ENCODE measurements at places on chromosomes 7 and 10.

GRCh38 chr7:123054357-123055133, 59.0 kb upstream of the TAS2R16 start:
- no peak for DNase-seq

DNA sequence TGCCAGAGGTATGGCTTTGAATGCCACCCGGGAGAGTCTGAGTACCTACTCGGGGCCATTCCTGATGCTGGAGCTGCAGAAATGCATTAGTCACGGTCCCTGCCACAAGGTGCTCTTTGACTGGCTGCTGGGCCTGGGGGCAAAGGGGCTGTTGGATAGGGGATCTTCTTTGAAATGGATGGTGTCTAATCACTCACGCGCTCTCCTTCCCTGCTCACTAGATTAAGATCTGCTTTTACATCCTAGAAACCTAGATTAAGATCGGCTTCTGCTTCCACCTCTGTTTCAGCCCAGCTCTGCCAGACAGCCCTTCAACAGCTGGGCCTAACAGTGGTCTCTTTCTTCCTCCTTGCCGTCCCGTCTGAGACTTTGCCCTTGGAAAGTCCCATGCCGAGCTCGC, 57.2 kb downstream of the PAX2 start:
- DNase-seq: no peak

- no peak for DNase-seq
These were observed 61.1 kb upstream of the IL6 start for GRCh38 chr7:22665923-22666322.

GRCh38 chr10:77679217-77679616, 41.6 kb upstream of the KCNMA1 start:
- DNase-seq: no peak

GRCh38 chr10:98194633-98195032, 60.2 kb downstream of the R3HCC1L start:
- DNase-seq: no peak

DNA sequence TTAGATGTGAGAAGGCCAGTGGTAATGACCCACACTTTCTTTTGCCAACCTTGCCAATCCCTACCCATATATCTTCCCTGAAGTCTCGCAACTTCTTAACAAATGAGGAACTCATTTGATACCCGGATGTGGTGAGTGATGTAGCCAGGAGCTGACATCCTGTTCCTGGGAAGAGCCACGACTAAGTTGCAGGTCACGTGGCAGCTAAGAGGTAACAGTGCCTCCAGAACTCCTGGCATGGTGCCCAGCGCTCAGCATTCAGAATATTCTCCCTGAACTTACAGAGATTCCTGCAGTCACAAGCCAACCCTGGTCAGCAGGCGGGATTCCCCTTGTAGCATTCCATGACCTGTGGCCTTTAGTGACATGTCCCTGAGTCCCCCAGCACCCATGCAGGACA, 282.5 kb downstream of the GALNT17 start:
- DNase-seq: no peak

GRCh38 chr10:49023752-49024151, 84.1 kb upstream of the LRRC18 start:
- no peak for DNase-seq

DNA sequence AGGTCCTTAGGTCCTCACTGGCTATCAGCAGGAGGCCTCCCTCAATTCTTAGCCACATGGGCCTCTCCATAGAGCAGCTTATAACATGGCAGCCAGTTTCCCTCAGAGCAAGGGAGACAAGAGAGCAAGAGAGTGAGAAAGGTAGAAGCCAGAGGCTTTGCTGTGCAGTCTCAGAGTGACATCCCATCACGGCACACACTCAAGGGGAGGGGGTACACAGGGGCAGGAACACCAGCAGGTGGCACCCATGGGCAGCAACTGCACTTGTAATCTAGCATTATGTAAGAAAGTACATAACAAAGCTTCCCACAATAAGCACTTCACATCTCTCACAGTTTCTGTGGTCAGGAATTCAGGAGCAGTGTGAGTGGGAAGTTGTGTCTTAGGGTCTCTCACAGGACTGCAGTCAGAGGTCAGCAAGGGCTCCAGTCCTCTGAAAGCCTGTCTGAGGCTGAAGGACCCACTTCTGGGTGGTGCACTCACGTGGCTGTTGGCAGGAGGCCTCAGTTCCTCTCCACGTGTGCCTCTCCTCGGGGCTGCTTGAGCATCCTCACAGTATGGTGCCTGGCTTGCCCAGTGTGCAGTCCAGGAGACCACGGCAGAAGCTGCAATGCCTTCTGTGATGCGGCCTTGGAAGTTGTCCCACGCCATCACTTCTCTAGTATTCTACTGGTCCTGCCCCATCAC, 159.4 kb downstream of the OAT start:
- peak; percentile 9 for DNase-seq

GRCh38 chr10:114042895-114043531, 653 bp upstream of the ADRB1 start:
- DNase-seq: peak; percentile 44

- DNase-seq: no peak
These were observed 13.6 kb downstream of the PON2 start for GRCh38 chr7:95421000-95421846.

DNA sequence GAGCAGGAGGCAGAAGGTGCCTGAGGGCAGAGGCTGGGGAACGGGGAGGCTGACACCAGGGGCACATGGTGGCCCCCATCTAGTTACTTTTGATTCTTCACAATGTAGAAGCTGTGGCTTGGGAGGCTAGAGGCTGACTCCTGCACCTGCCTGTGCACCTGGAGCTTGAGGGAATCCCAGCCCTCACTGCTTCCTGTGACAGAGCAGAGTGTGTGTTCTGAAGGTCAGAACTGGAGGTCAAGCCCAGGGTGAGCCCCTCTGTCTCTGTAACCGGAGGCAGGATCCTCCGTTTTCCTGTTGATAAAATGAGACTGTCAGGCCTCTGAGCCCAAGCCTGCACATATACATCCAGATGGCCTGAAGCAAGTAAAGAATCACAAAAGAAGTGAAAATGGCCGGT, 124.8 kb downstream of the ACTR3B start:
- no peak for DNase-seq

- peak; percentile 16 for DNase-seq
These were observed 76.1 kb upstream of the ZEB1 start for GRCh38 chr10:31242902-31243301.

DNA sequence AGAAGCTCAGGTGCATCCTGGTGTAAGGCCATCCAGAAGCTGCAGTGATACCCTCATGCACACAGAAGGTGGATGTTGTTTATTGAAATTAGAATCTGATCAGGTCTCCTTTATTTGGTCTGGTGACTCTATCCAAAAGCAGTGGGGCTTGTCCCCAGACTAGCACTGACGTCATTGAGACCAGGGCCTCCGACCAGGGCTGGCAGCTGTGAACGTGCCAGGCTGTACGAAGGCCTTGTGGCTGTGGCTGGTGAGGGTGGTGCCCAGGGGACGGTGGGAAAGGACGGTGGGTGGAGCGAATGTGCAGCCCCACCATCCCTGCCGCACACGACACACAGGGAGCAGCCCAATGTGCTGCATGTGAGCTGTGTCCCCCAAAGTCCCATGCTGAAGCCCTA, 160.0 kb downstream of the ADARB2 start:
- no peak for DNase-seq
